Karpas-422 (cell line): ENCODE measurements at places on chromosomes 5 and 9.
A peak's percentile ranks its signal among the peaks of the same experiment; 100 is the strongest.

DNA sequence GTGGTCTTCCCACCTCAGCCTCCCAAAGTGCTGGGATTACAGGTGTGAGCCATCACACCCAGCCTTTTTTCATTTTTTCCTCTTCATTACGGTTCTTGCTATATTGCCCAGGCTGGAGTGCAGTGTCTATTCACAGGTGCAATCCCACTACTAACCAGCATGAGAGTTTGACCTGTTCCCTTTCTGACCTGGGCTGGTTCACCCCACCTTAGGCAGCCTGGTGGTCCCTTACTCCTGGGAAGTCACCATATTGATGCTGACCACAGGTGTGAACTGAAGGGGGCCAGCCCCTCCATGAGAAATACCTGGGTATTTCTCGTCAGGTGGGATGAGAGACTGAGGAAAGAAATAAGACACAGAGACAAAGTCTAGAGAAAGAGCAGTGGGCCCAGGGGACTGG, 2.4 kb downstream of the PDE6A start:
- no peak overlapping the region for H3K4me3 ChIP-seq
- H3K4me1 ChIP-seq = no peaks in the 10 kb centered on the region
- no peaks in the 10 kb centered on the region for H3K36me3 ChIP-seq
- DNase-seq = no peak
- no peaks in the 10 kb centered on the region for H3K27me3 ChIP-seq

DNA sequence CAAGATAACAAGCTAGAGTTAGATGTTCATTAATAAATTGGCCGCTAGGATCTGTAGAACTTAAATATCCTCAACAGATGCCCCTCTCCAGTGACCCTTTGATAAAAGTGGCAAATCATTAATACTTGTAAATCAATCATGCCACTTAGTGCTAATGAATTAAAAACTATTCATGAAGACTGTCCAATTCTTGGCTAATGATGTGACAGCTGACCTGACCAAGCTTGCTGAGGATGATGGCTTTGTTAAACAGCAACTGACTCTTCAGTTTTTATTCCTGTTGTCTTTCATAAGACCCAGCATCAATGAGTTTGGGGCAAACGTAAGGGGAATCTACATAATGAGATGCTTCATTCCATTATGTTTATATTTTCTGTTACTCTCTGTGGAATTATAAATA, 396.8 kb upstream of the NMUR2 start:
- no peak for DNase-seq
- H3K36me3 ChIP-seq = no peaks in the 10 kb centered on the region
- H3K4me3 ChIP-seq = no peak overlapping the region
- no peaks in the 10 kb centered on the region for H3K4me1 ChIP-seq
- H3K27me3 ChIP-seq = no peaks in the 10 kb centered on the region
- no peak overlapping the region for H3K27ac ChIP-seq

- peaks cover 4% of the 10 kb centered on the region; the same call in 1 of the 2 replicates for H3K27me3 ChIP-seq
- DNase-seq = peak; percentile 60
- peak overlapping the region; percentile 65 for H3K4me3 ChIP-seq
- H3K36me3 ChIP-seq = no peaks in the 10 kb centered on the region
These were observed 1.4 kb downstream of the ZSWIM6 start for GRCh38 chr5:61333321-61333953.

- H3K4me3 ChIP-seq = peak overlapping the region; percentile 62
- H3K27me3 ChIP-seq = no peaks in the 10 kb centered on the region
- DNase-seq = peak; percentile 45
- no peaks in the 10 kb centered on the region for H3K36me3 ChIP-seq
These were observed 24.2 kb downstream of the CORO2A start for GRCh38 chr9:98168153-98168780.

- no peaks in the 10 kb centered on the region for H3K4me1 ChIP-seq
- no peaks in the 10 kb centered on the region for H3K27me3 ChIP-seq
- no peaks in the 10 kb centered on the region for H3K36me3 ChIP-seq
These were observed 84.0 kb upstream of the AGXT2 start for GRCh38 chr5:35131723-35132122.

DNA sequence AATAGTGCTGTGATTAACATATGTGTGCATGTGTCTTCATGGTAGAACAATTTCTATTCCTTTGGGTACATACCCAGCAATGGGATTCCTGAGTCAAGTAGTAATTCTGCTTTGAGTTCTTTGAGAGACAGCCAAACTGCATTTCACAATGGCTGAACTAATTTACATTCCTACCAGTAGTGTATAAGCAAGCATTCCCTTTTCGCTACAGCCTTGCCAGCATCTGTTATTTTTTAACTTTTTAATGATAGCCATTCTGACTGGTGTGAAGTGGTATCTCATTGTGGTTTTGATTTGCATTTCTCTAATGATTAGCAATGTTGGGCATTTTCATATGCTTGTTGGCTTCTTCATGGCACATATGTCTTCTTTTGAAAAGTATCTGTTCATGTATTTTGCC, 308.5 kb downstream of the ARRDC3 start:
- H3K36me3 ChIP-seq = no peaks in the 10 kb centered on the region
- no peak for DNase-seq
- no peak overlapping the region for H3K27ac ChIP-seq
- no peaks in the 10 kb centered on the region for H3K27me3 ChIP-seq
- H3K4me1 ChIP-seq = no peaks in the 10 kb centered on the region
- H3K4me3 ChIP-seq = no peak overlapping the region

GRCh38 chr9:117304549-117304948, 110.3 kb downstream of the ASTN2 start:
- no peaks in the 10 kb centered on the region for H3K36me3 ChIP-seq
- H3K27me3 ChIP-seq = no peaks in the 10 kb centered on the region
- no peak for DNase-seq
- no peak overlapping the region for H3K4me3 ChIP-seq
- H3K4me1 ChIP-seq = peaks cover 44% of the 10 kb centered on the region

- H3K27ac ChIP-seq = no peak overlapping the region
- no peaks in the 10 kb centered on the region for H3K36me3 ChIP-seq
- no peaks in the 10 kb centered on the region for H3K4me1 ChIP-seq
- no peak overlapping the region for H3K4me3 ChIP-seq
- no peaks in the 10 kb centered on the region for H3K27me3 ChIP-seq
These were observed 177.6 kb downstream of the DIRAS2 start for GRCh38 chr9:90464978-90465377.

- H3K4me3 ChIP-seq = no peak overlapping the region
- H3K36me3 ChIP-seq = no peaks in the 10 kb centered on the region
- H3K27me3 ChIP-seq = no peaks in the 10 kb centered on the region
- H3K4me1 ChIP-seq = peaks cover 8% of the 10 kb centered on the region
These were observed 4.1 kb upstream of the HDHD3 start for GRCh38 chr9:113380869-113381378.

DNA sequence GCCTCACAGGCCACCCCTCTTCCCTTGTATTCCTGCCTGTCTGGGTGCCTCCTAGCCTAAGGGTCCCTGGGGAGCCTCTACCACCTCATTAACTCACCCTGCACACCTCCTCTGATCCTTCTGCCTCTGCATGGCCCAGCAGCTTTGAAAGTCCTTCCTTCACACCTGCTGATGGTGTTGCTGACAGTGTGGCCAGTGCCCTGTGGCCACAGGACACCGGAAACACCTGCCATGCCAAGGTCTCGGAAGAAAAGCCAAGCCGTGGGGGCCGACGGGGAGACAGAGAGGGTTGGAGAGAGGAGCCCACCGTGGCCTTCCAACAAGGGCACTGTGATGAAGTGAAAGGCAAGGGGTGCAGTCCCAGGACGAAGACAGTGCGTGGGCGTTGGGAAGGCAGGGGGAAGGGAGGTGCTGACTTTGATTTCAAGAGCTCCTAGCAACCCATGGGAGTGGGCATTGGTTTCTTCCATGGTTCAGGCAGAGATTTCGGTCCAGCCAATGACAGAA, 4.1 kb downstream of the BTNL9 start:
- H3K27me3 ChIP-seq = no peaks in the 10 kb centered on the region
- no peak overlapping the region for H3K4me3 ChIP-seq
- no peak overlapping the region for H3K27ac ChIP-seq
- H3K36me3 ChIP-seq = no peaks in the 10 kb centered on the region

DNA sequence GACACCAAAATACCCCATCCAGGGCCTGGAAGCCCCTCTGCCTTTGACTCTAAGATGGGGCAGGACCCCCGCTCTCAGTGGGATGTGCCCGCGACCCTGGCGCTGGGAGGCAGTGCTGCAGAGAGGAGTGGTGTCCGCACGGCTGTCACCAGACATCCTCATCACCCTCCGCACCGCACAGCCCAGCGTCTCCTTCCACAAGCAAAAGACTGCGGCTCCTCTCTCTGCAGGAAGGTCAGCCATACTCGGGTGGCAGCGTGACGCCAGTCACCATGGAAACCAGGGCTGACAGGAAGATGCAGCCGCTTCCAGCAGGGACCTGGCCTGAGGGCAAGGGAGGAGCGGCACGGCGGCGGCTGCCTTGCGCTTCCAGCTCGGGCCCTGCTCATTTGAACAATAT, 17.1 kb upstream of the SLC6A3 start:
- H3K27ac ChIP-seq = no peak overlapping the region
- no peak overlapping the region for H3K4me3 ChIP-seq
- no peak for DNase-seq
- peaks cover 51% of the 10 kb centered on the region for H3K36me3 ChIP-seq
- no peaks in the 10 kb centered on the region for H3K27me3 ChIP-seq

- H3K36me3 ChIP-seq = no peaks in the 10 kb centered on the region
- no peaks in the 10 kb centered on the region for H3K27me3 ChIP-seq
- no peak for DNase-seq
- H3K4me3 ChIP-seq = no peak overlapping the region
- H3K27ac ChIP-seq = no peak overlapping the region
- H3K4me1 ChIP-seq = no peaks in the 10 kb centered on the region
These were observed 66.4 kb upstream of the TMC1 start for GRCh38 chr9:72454871-72455491.

DNA sequence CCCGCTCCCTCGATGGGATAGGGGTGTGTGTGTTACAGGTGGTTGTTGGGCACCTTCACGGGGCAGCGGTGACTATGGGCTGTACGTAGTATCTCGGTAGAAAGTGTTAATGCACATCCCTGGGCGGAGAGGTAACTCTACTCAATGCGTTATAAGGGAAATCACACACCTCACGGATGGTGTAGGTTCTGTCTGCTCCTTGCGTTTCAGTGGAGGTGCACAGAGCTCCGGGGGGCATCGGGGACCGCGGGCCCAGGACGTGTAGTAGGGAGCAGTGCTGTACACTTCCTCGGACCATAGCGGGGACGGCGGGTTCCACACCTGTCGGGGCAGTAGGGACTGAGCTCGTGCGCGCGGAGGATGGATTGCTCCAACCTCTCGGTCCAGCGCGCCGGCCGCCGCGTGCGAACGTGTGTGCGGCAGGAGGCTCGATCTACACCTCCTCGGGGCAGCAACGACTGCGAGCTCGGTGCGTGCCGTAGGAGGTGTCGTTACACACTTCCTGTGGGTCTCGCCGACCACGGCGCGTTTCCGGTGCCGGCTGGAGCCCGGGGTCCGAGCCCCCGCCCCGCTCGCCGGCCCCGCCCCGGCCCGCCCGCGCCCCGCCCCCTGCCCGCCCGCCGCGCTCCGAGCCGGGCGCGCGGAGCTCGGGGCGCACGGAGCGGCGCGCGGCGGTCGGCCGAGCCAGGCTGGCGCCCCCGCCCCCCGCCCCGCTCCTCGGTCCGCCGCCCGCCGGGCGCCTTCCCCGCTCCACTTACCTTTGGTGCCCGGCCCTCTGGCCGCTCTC, at the start of gene KIAA1958:
TSS of gene KIAA1958 (plus strand) at position 607 of the 787 bp plus-strand sequence. CDS start 87,254 bp downstream, outside the sequence.
- peak within 1 kb of the TSS; percentile 92 for H3K4me3 ChIP-seq
- H3K36me3 ChIP-seq = peaks cover 12% of the 10 kb centered on the region
- peak; percentile 95 for DNase-seq
